ENCODE measurements at places on chromosomes 7 and 10.

- DNase-seq, result no peak
These were observed 13.6 kb downstream of the UNCX start for GRCh38 chr7:1246160-1246870.

- no peak for DNase-seq
These were observed 290.8 kb downstream of the EXOC4 start for GRCh38 chr7:133543657-133544056.

DNA sequence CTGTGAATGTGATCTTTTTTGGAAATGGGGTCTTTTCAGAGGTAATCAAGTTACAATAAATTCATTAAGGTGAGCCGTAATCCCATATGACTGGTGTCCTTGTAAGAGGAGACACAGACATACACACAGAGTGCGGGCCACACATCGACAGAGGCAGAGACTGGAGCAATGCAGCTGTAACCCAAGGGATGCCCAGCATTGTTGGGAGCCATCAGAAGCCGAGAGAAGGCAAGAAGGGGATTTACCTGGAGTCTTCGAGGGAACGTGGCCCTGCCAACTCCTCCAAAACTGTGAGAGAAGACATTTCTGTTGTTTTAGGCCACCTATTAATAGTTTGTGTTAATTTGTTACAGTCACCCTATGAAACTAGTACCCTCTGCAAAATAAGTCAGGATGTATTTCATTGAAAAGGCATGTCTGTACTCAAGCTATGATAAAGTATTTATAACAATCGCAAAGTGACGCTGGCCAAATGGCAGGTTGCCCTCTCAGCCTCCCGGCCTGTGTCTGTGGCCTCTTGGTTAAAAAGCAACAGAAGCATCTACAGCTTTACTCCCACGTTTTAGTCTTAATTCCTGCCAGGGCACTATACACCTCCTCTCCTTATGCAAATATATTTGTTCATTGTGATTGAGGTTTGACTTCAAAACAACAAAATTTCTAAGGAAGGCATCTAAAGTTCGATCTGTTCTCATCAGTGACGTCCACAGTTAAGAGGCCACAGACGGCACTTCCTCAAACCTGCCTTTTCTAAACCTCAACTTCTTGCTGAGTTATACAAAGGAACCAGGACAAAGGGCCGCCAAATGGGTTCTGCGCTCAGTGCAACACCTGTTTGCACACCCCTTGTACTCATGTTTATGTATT is 46.8 kb downstream of the HIPK2 start:
- no peak for DNase-seq

- no peak for DNase-seq
These were observed 34.1 kb downstream of the PNLIPRP2 start for GRCh38 chr10:116654816-116655215.

GRCh38 chr7:146741911-146742310 is 625.3 kb downstream of the CNTNAP2 start:
- no peak for DNase-seq

GRCh38 chr10:72744566-72744965 is 52.6 kb downstream of the MCU start:
- no peak for DNase-seq

- no peak for DNase-seq
These were observed 217.7 kb upstream of the FZD1 start for GRCh38 chr7:91046322-91047089.

All from stimulated activated CD4-positive, alpha-beta T cell treated with anti-CD3 and anti-CD28 coated beads, TNF-alpha, amount 100 ng/mL, for 1 hour (primary cell).